Foreskin keratinocyte (primary cell): ENCODE measurements at places on chromosomes 3 and 15. TPM values are rescaled to one million over a fixed set of nuclear protein-coding genes. Genes with fewer than 3 reads are reported as not detected.

DNA sequence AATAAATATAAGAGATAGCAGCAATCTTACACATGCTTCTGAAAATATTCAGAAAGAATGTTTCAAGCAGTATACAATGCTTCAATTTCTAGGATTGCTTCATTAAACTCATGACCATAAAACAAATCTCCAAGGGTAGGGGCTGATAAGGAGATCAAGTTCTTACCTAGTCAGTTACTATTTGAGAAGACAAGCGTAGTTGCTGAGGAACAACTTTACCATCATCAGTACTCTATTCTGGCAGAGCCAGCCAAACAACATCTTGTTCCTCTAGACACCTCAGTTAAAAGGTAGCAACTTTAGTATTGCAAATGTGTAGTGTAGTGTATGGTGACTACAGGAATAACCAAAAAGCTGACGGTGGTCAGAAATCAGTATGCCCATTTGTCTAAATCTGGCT lies 85.4 kb upstream of the CHRM5 start:
- DNase-seq: no peak

TMC3 gene
- total RNA-seq: not detected in 2 replicates

PLS1 gene
- total RNA-seq: 15.8 and 20.6 TPM in 2 replicates

DNA sequence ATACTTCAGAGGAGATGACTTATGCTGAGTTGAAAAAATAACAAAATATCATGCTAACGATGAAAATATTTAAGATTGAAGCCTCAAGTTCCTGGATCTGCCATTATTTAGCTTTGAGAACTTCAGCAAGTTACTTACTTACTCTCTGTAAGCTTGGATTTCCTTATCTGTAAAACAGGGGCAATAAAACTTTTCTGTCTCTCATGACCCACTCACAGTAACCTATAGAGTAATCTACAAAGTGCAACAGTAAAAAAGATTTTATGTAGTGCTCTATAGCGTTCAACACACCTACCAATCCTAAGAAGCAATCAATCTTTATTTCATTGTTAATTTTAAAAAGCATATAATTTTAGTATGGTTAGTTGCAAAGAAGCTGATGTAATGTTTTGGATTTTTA lies 478.6 kb downstream of the ZIC1 start:
- DNase-seq: no peak

- DNase-seq: peak; percentile 35
Observed at GRCh38 chr3:182633186-182633585, 160.1 kb upstream of the ATP11B start.

LMAN1L gene
- not detected in 2 replicates for total RNA-seq

C3orf49 gene
- not detected in 2 replicates for total RNA-seq

MUC4 gene
- total RNA-seq: not detected in 2 replicates

GRCh38 chr3:55708921-55709320 lies 221.8 kb upstream of the WNT5A start:
- no peak for DNase-seq

DNA sequence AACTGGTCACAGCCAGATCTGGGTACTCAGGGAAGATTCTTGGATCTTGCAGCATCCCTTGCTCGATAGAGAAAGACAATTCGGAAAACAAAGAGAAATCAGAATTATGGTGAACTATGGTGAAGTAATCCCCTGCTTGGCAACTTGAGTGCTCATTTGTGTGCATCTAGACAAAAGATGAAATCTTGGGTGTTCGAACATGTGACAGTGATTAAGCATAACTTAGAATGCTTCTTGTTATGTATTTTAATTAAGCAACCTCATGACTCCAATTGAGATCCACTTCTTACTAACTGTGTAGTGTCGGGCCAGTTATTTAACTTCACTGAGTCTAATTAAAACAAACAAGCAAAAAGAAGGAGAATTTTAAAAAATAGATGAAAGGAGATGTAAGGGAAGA lies 56.5 kb downstream of the ZNF385D start:
- DNase-seq: no peak

- DNase-seq: no peak
Observed at GRCh38 chr3:61369678-61370077, 118.4 kb upstream of the FHIT start.

GRCh38 chr15:62298811-62299210 lies 133.7 kb upstream of the C2CD4B start:
- no peak for DNase-seq

DNA sequence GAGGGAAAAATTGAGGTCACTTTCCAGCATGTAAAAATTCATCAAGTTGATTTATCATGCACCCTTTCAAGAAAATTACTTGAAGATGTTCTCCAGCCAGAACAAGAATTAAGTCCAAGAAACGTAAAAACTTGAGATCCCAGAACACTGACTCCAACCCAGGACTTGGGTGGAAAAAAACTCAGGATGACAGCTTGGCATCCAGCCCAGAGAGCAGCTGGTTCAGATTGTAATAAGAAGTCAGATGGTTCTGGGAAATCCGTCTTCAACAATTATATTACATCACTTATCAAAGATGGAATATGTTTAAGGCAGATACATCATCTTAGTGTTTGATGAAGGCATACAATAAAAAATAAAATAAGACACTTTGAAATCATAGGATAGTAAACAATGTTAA lies 23.0 kb upstream of the DNAJC13 start:
- DNase-seq: no peak

IL17RB gene
- total RNA-seq: not detected in 2 replicates

- DNase-seq: no peak
Observed at GRCh38 chr15:31398677-31399301, 72.2 kb downstream of the KLF13 start.

DNA sequence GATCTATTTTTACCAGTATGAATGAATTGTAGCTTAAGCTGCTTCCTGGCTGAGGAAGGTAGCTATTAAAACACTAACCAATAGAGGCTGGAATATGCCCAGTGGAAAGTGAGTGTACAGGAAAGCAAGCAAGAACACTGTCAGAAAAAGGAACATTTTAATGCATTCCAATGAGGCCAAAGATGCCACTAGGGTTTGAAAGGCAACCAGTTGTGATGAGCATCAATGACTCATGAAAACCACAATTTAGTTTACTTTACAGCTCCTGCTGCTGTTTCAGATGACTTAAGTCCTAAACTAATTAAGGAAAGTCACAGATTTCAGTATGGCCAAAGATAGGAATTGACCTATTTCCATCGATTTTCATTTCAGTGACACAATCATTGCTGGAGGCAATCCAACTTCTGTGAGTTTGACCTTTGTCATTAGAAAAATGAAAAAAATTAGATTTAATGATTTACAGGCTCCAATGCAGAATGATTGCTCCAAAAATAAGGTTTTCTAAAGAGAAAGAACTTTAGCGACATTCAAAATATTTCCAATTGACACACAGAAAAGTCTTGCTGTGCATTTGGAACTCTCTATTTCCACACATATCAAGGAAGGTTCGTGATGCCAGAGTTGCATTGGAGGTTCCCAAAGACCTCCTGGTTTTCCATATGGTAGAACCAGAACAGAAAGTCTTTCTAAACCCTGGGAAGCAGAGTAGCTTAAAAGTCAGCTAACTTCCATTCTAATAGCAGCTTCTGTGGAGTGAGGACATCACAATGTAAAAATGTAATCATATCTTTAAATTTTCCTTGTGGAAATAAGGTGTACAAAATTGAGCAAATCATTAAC lies 103.0 kb downstream of the SUCNR1 start:
- peak; percentile 94 for DNase-seq

MESD gene
- total RNA-seq: 31.0 and 32.4 TPM in 2 replicates

SCG5 gene
- 12.3 and 46.3 TPM in 2 replicates for total RNA-seq

ELP6 gene
- total RNA-seq: 39.8 and 43.7 TPM in 2 replicates

PARP16 gene
- 3.6 and 4.4 TPM in 2 replicates for total RNA-seq

ZBBX gene
- total RNA-seq: not detected in 2 replicates

- DNase-seq: peak; percentile 59
Observed at GRCh38 chr3:103052236-103052830, 617.5 kb downstream of the ZPLD1 start.

SLC12A8 gene
- total RNA-seq: 10.5 and 11.2 TPM in 2 replicates
